ENCODE measurements at places on chromosomes 12 and 14.

DNA sequence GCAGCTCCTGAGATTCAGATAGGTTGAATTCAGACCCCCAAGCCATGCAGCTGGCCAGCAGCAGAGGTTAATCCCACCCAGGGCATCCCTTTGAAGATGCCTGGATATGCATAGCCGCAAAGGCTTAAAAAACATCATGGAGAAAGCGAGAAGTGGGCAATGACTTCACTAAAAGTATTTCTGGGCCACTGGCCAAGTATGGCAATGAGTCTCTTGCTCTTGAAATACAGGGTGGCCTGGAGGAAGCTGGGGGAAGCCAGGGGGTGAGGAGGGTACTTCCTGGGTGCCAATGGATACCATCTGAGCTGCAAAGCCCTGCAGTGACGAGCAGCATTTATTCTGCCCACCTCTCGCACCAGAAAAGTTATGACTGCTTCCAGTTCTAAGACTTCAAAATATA is 539.3 kb upstream of the TBX3 start:
- DNase-seq: peak; percentile 79

DNA sequence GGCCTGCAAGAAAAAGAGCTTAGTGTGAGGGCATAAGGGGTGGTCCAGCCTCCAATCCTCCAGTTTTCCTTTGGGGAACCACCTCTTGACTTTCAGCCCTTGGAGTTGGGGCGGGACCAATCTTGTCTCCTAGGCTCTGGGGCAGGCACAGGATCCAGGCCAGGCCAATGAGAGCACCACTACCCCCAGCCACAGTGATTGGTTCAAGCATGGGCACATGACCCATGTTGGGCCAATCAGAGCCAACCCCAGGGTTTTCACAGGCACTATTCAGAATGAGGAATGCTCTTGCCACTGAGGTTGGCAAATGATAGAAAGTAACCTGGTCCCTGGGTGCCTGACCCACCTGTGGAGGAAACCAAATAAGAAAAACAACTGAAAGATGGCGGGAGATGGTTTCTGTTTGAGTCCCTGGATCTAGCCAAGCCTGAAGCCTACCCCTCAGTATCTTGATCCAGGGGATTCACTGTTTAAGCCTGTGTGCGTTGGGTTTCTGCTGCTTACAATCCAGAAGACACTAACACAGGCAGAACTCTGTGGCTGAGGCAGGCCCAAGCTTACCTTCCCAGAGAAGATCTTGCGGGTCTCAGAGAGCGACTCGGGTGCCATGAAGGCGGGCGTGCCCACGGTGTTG is 42.9 kb downstream of the P2RX4 start:
- no peak for DNase-seq

DNA sequence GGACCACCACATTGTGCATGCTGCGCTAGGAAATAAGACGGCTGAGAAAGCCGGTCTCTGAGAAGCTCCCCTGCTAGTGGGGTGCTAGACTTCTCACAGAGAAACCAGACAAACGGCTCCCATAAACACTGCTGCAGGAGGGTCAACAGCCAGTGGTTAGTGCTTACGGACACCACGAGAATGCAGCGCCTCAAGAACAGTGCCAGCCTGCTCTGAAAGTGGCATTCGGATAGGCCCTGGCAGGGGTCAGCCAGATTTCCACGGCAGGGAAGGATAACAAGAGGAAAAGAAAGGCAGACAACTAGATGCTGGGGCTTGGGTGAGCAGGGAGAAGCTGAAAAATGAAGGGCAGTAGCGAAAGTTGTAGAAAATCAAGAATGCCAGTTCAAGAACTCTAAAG is 26.4 kb downstream of the PPTC7 start:
- no peak for DNase-seq

DNA sequence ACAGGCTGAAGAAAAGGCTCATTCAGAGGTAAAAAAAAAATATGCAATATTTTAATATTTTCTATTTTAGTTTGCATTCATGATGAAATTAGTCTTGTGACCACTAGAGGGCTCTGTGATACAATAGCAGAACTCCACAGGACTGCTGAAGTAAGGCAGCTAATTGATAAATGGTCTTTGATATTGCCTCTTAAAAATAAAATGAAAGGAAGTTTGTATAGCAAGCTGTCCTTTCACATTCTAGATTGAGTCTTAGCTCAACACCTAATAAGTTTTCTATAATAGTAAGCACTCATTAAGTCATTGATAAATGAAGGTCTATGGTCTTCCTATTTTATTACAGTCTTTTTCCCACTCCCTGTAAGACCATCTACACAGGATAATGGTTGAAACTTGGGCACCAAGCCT is 315.7 kb downstream of the NAV3 start:
- peak; percentile 39 for DNase-seq

Data from fibroblast of skin of back (primary cell).